ENCODE measurements at places on chromosomes 13 and 19.

DNA sequence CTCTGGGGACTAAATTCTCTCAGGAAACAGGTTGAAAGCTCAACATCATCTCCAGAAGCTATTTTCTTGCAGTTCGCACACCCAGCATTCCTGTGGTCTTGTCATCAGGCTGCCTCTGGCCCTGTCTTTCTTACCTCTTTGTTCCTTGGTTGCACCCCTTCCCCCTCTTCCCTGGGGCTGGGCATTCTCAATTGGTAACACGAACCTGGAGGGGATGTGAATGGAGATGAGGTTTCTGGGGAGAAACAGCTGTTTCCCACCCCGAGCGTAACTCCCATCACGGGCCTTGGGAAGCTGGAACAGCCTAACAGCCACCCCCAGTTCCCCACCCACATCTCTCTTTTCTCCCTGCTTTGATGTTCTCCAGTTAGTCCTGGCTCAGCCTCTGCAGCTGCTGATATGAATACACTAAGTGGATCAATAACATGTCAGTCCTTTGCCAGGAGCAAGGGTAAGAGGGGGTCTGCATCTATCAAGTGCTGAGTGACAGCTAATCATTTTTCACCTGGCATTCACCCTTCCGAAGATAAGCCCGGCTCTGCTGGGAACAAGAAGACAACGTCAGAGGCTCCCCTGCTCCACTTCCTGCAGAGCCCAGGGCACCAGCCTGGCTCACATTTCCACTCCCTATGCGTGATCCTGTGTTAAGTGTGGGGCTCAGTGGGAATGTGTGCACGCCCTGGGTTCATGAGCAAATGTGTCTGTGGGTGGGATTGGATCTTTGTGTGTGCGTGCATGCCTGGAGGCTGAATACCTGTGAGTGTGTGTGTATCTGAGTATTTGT is 74.0 kb upstream of the KCTD15 start:
- DNase-seq = no peak

- no peak for DNase-seq
These were observed 20.2 kb downstream of the ATP8A2 start for GRCh38 chr13:25391932-25392331.

GRCh38 chr19:10891405-10892086 is 20.2 kb downstream of the CARM1 start:
- DNase-seq = peak; percentile 78

- DNase-seq = no peak
These were observed 4.7 kb upstream of the ZNF611 start for GRCh38 chr19:52739576-52739975.

DNA sequence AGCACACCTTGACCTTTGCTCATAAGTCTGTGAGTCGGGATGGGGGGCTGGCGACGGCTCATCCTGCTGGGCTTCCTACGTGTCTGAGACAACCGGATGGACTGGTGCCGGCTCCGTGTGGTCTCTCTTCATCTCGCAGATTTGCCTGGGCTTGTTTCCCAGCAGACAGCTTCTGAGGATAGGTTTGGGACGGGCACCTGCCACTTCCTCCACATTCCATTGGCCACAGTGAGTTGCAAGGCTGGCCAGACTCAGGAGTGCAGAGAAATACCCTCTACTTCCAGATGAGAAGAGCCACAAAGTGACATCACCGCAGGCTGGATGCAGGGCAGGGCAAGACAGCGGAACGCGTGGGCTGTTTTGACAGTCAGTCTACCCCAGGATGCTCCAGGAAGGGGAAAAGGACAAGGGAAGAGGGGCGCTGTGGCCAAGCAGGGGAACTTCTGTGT is 48.1 kb downstream of the IRS2 start:
- DNase-seq = no peak

GRCh38 chr19:40150170-40150569 is 41.1 kb upstream of the MAP3K10 start:
- no peak for DNase-seq

GRCh38 chr19:1923319-1923718 is 17.7 kb upstream of the CSNK1G2 start:
- no peak for DNase-seq

GRCh38 chr13:102693776-102694175 is 1.1 kb downstream of the METTL21C start:
- DNase-seq = no peak
